ENCODE measurements at places on chromosomes 1 and 21.

GRCh38 chr1:58785442-58786058, 1.7 kb upstream of the JUN start:
- peak; percentile 55 for DNase-seq

GRCh38 chr21:32320726-32321125, 22.1 kb downstream of the MRAP start:
- no peak for DNase-seq

GRCh38 chr1:212402666-212403321, 11.9 kb downstream of the PACC1 start:
- DNase-seq: no peak

GRCh38 chr21:44993321-44994046, 53.7 kb downstream of the SLX9 start:
- DNase-seq: no peak

DNA sequence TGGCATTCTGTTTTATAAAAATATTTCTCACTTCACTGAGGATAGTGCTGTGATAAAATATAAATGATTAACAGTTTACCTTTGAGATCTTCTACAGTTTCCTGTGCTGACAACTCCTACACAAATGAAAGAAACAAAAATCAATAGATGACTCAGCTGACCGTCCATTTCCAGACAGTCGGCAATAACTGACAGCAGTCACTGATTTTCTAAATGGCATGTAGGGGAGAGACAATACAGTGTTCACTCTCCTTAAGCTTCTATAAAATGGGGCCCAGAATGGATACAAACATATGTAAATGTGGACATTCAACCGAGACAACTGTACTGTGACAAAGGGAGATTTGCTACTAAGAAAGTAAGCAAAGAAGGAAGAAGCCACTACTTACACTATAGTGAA, 34.3 kb downstream of the PCNX2 start:
- DNase-seq: no peak

DNA sequence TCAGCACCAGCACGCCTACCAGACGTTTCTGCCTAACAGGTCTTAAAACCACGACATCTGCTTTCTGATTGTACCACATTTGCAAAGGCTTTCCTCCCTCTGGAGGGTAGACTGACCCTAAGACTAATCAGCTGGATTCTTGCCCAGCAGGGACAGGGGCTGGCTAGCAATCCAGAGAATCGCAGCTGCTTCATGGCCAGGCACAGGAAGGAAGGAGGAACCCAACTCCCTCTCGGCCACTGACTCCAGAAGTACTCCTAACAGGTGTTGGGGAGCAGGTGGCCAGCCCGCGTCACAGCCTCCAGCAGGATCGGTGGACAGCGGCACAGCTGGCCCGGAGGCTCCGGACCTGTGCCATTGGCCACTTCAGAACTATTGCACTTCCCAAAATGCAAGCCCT, 180.8 kb downstream of the NPHP4 start:
- no peak for DNase-seq

DNA sequence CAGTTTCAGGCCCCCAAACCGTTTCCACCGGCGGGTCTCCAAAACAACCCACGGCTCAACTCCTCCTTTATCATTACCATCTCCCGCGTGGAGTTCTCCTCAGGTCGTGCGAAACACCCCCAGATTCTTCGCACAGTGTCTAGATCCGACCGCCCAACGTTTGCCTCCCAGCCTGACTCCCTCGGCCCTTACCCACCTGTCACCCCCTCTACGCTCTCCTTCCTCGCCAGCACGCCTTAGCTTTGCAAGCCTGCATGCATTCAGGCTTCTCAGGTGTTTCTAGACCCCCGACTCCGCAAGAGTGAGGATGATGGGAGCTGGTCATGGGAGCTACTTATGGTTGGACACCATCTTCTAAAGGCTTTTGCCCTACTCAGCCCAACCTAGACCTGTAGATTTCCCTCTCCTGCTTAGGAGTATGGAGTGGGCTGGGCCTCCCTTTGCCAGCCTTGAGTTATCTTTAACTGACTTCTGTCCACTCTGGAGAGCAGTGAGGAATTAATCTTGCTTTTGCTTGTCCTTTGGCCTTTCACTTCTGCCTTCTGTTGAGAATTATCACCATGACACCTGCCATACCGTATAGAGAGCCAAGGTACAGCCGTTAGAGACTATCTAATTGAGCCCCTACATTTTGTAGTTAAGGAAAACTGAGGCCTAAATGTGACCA, 865 bp downstream of the ATP5IF1 start:
- DNase-seq: no peak

DNA sequence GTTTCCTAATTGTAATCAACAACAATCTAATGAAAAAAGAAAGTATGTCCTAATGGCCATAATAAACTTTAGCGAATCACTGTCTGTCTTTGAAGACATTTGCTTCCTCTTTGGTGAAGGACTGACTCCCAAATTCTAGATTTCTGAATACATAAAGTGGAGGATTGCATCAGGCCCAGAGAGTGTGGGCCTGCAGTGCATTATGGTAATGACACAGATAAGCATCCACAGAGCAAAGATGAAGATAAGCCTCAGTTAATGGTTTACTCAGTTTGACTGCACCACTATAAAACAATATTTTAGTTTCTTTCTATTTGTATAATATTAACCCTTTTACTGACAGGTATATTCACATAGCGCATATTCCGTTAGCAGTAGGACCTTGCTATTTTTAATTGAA, 365.5 kb downstream of the KCTD3 start:
- DNase-seq: no peak

- no peak for DNase-seq
Measured at GRCh38 chr1:219650880-219651279, 38.0 kb upstream of the ZC3H11B start.

GRCh38 chr1:23282957-23283356, 61.1 kb downstream of the HNRNPR start:
- DNase-seq: no peak

DNA sequence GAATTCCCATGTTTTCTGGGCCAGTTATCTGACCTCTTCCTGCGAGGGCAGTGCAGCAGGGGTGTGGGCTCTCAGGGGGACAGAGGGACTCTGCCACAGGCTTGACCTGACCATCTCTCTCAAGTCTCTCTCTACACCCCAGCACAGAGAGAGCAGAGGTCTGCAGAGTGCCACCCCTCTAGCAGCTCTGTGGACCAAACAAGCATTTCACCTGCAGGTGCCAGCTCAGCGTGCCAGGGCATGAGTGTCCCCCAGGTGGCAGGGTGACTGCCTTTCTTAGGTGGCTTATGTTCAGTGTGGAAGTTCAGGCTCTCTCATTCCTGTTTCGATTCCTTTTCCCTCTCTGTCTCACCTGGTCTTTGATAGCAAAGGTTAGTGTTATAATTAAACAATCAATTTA, 191.3 kb downstream of the CACNA1E start:
- DNase-seq: no peak

GRCh38 chr1:84319662-84320061, 18.2 kb downstream of the SAMD13 start:
- DNase-seq: no peak

DNA sequence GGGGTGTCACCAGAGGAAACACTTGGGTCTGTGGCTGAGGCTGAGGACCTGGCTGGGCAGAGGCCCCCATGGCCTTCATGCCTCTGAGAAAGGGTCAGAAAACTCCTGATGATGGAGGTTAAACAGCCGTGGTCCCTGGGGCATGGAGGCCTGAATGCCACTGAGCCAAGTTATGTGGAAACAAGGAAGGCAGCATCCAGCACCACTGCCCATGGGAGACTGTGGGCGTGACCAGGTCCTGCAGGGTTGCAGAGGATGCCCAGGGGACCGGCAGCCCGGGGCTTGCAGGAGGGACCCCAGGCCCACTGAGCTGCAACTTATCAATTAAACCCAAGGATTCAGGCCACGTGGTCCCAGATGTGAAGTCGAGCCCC, 18.9 kb upstream of the COL6A2 start:
- DNase-seq: no peak

DNA sequence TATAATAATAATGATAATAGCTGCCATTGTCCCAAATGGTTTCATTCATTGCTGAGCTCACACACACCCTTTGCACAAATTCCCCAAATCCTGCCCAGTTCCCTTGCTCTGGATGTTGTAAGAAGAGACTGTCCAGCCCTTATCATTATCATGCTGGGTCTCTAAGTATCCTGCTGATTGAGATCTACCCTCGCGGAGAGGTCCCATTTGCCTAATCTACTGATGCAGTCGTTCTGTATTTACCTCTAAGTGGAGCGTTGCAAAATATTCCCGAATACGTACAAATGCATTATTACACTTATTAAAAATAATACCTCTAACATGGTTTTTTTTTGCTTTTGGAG, 51.2 kb downstream of the TNFRSF8 start:
- DNase-seq: no peak

DNA sequence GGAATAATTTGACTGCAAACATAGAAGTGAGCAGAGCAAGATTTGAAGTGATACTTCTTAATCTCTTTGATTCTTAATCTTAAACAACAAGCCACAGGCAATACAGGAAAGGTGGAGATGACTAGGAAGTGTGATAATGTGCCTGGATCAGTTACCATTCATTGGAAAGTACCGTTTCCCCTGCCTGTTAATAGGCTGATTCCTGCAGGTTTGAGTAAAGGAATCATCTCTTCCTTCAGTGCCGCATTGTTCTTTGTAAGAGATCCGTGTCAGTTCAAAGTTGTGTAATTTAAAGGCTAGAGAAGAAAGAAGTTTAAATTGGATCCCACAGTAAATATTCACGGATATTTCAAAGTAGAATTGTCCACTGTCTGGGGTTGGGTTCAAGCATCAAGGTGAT, 43.5 kb upstream of the BCL10 start:
- no peak for DNase-seq

DNA sequence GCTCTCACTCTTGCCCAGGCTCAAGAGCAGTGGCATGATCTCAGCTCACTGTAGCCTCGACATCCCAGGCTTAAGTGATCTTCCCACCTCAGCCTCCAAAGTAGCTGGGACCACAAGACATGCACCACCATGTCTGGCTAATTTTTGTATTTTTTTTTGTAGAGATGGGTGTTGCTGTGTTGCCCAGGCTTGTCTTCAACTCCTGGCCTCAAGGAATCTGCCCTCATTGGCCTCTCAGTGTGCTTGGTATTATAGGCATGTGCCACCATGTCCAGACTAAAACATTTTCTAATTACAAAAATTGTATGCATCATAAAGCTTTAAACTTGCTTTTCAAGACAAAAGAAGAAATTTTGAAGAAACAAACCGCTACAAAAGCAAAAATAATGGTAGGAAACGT, 20.1 kb downstream of the CBR1 start:
- no peak for DNase-seq

DNA sequence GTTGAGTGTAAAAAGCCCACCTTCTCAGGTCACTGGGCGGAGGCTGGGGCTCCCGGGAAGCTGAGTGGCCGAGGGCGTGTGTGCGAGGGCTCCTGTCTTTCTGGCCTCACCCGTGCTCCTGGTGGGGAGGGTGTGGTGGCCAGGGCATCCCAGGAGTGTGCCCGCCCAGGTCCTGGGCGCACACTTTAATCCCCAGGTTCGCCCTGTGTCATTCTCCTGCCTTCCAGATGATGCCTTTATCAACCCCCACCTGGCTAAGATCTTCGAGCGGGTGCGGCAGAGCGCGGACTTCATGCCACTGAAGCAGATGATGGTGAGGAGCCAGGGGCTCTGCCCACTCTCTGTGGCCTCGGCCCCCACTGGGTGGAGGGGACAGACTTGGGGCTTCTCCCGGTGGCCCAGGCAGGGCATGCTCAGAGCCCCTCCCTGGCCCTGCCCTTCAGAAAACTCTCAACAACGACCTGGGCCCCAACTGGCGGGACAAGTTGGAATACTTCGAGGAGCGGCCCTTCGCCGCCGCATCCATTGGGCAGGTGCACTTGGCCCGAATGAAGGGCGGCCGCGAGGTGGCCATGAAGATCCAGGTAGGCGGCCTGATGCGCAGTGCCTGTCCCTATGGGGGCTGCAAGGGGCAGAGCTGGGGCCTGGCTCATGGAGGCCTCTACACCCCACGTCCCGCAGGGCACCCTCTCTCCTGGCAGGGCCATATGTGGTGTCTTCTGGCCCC, 42.5 kb downstream of the COQ8A start:
- no peak for DNase-seq

GRCh38 chr1:22636353-22636752, at the start of gene C1QA:
TSS of gene C1QA (plus strand) at chr1:22636628. CDS start at chr1:22637617, 989 bp downstream.
- DNase-seq: no peak

GRCh38 chr1:19918057-19918456, 5.4 kb downstream of the PLA2G2E start:
- DNase-seq: peak; percentile 63

- DNase-seq: no peak
Measured at GRCh38 chr21:33767236-33767635, 124.9 kb downstream of the ITSN1 start.

GRCh38 chr1:98926597-98926996, 78.1 kb downstream of the PLPPR5 start:
- DNase-seq: no peak

GRCh38 chr1:154512760-154513159, 10.5 kb upstream of the SHE start:
- no peak for DNase-seq

DNA sequence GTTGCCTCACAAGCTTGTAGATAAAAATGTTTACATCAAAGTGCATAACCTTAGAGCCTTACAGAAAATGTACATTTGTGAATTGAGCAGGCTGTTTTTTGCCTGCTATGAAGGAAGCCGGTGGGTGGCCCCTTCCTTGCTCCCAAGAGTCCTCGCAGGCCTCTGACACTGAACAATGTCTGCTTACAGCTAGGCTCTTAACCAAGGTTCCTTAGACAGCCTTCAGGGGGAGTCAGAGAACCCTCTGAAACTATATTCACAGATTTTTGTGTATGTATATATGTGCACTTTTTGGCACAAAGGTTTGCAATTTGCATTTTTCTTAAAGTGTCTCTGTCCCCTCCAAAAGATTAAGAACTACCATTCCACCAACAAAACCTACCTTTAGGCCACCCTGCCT, 282.6 kb downstream of the BARHL2 start:
- no peak for DNase-seq

GRCh38 chr1:166691476-166691875, 147.8 kb upstream of the POGK start:
- no peak for DNase-seq

GRCh38 chr1:204802401-204803175, 68.1 kb upstream of the NFASC start:
- no peak for DNase-seq

- no peak for DNase-seq
Measured at GRCh38 chr1:79704067-79704466, 697.5 kb upstream of the ADGRL4 start.

- DNase-seq: peak; percentile 35
Measured at GRCh38 chr21:36113647-36114428, 21.0 kb upstream of the CBR3 start.
